ENCODE measurements at places on chromosomes 2 and 18. TPM values are rescaled to one million over a fixed set of nuclear protein-coding genes. Genes with fewer than 3 reads are reported as not detected.

Gene UGT1A6
- not detected for total RNA-seq

Gene ASPRV1
- 0.11 TPM for total RNA-seq

Gene COL3A1
- total RNA-seq = 1,747 TPM

Gene SERPINB4
- total RNA-seq = not detected

Gene CHST9
- total RNA-seq = not detected

Gene ARHGAP25
- total RNA-seq = 1.1 TPM

Gene DSEL
- 69.8 TPM for total RNA-seq

Gene GPR155
- 3.5 TPM for total RNA-seq

Gene LYG2
- not detected for total RNA-seq

Gene SPC25
- 2.6 TPM for total RNA-seq

Gene CCBE1
- total RNA-seq = 21.2 TPM

Gene CYP27C1
- not detected for total RNA-seq

Gene GREB1
- 3.0 TPM for total RNA-seq

Gene LCT
- under 0.01 TPM for total RNA-seq

Gene ACOXL
- not detected for total RNA-seq

Gene TMEFF2
- total RNA-seq = 0.22 TPM

Gene STPG4
- 0.12 TPM for total RNA-seq

Gene CFAP53
- 1.1 TPM for total RNA-seq

Gene KIAA2012
- not detected for total RNA-seq

Gene ABCA12
- total RNA-seq = not detected

Gene SERPINB7
- 136 TPM for total RNA-seq

Gene PRPF40A
- total RNA-seq = 187 TPM

Gene SP5
- total RNA-seq = not detected

Gene CPLX4
- not detected for total RNA-seq

Gene RAX
- not detected for total RNA-seq

Gene GPR35
- total RNA-seq = 0.55 TPM

Gene PIGN
- 62.9 TPM for total RNA-seq

Gene LHCGR
- not detected for total RNA-seq

Gene NPPC
- total RNA-seq = 1.3 TPM

Gene KCNIP3
- 4.9 TPM for total RNA-seq

Gene ONECUT2
- under 0.01 TPM for total RNA-seq

Gene AFF3
- 3.1 TPM for total RNA-seq

Gene SERPINB8
- 37.2 TPM for total RNA-seq

Gene TAF1B
- 46.6 TPM for total RNA-seq

Gene MC5R
- not detected for total RNA-seq

Gene NTSR2
- not detected for total RNA-seq

Gene REEP1
- total RNA-seq = 0.11 TPM

Gene CNGA3
- not detected for total RNA-seq

Gene DCAF17
- total RNA-seq = 20.4 TPM

Measured in uterine smooth muscle cell (primary cell).